ENCODE measurements at places on chromosomes 2 and 18.
A peak's percentile ranks its signal among the peaks of the same experiment; 100 is the strongest.

- no peak for DNase-seq
Observed at GRCh38 chr2:147345246-147345645, 499.6 kb upstream of the ACVR2A start.

GRCh38 chr2:11778923-11779757 lies 32.7 kb downstream of the LPIN1 start:
- DNase-seq = peak; percentile 23

GRCh38 chr2:17821535-17822444 lies 5.5 kb downstream of the MSGN1 start:
- no peak for DNase-seq

- DNase-seq = no peak
Observed at GRCh38 chr18:40235836-40236235, 1719.2 kb upstream of the PIK3C3 start.

DNA sequence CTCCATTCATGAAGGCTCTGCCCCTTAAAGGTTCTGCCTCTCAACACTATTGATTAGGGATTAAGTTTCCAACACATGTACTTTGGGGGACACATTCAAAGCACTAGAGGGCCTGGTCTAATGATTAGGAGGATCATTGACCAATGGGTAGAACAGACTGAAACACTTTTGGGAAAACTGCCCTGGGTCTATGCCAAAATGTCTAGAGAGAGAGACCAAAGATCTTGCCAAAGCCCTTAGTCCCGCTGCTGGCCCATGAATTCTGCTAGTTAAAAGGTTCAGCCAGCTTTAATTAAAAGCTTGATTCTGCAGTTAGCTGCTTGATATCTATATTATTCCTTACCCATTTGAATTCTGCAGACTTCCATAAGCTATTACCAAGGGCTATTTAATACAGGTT lies 613.2 kb downstream of the SLC4A3 start:
- DNase-seq = no peak

DNA sequence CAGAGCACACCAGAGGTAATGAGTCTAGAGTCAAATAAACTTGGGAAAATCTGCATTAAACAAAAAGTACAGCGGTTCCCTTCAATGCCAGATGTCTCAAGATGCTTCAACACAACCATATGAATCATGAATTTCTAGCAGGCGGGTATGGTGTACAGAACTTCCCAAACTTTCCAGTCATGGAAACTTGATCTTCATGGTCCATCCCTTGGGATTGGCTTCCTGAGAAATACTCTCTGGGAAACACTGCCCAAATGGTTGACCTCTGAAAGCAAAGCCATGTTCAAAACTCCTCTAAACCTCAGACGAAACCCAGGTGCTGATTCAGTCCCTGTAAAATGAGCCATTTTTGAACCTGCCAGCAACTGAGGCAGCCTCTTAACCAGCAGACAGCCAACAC lies 16.4 kb upstream of the TMEM247 start:
- DNase-seq = no peak

All from AML-193 (cell line).